ENCODE measurements at places on chromosomes 1 and 21.

GRCh38 chr1:67690411-67690810, 5.4 kb downstream of the GADD45A start:
- no peak for DNase-seq

GRCh38 chr1:200306944-200307754, 102.7 kb downstream of the ZNF281 start:
- no peak for DNase-seq

- no peak for DNase-seq
Measured at GRCh38 chr21:37513383-37513782, 146.8 kb downstream of the DYRK1A start.

DNA sequence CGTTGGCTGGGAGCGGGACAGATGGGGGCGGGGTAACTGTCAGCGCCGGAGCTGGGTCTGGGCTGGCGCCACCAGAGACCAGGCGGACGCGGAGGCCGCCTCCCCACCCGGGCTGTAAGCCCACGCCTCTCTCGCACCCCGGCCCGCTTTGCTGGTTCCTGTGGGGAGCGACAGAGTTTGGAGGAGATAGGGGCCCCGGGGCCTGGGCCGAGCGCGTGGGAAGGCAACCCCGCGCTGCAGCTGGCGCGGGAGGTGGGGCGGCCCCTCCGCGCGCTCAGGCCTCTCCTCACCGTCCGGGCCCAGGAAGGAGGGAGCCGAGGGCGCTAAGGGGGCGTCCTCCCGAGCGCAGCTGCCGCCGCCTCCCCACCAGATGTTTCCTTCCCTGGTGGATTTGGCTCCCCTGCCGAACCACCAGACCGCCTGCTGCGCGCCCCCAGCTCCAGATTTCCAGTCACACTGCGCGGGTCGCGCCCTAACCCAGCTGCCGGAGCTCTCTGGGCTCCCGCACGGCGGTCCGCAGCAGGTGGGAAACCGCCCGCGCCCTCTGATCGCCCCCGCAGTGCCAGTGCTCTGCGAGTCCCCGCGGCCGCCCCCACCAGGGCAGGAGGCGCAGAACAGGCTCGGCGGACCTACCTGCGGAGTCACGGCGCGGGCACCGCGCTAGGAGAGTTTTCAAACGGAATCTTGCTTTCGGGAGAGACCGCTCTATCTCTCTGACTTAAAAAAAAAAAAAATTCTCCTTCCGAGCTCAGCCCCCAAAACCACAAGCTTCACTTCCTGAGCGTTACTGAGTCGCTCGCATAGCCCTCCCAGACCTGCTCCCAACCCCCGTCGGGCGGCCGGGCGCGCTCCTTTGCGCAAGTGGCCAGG, 1.1 kb downstream of the GFI1 start:
- DNase-seq = no peak

GRCh38 chr1:21901473-21901847, 35.6 kb downstream of the HSPG2 start:
- peak; percentile 61 for DNase-seq

DNA sequence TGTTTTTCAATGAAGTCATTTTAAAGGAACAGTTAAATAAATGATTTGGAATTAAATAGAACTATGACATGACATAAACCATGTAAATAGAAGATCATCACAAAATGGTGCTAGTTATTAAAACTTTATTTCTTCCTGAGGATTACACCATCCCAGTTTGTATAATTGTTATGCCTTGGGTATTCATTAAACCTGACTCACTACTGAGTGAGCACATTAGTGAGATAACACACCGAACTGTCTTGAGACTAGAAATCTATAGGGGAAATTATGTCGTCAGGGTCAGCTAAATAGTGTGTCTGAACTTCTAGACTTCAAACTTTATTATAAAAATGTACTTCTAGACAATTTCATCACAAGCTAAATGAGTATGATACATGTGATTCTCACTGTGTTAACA, 189.4 kb downstream of the NCAM2 start:
- no peak for DNase-seq

DNA sequence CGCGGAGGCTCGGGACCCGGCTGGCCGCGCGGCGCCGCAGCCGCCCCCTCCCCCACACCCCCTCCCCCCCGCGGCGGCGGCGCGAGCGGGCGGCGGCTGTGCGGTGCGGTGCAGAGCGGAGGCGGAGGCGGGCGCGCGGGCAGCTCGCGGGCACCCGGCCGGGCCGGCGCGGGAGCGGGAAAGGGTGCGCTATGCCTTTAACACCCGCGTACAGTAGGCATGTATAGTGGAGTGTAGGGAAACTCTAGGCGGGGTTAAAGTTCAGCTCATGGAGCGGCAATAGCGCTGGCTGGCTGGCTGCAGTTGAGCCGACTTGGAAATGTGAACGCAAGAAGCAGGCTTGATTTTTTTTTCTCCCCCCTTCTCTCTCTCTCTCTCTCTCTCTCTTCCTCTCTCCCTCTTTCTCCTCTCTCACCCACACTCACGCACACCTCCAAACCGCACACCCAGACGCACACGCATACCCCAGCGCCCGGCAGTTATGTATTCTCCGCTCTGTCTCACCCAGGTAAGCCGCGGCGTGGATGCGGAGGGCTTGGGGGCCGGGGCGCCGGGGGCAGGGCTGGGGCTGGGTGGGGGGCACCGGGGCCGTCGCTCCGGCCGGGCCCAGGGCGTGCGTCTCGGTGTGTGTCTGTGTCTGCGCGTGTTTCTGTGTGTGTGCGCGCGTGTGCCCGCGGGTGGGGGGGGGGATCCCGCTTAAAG, at the start of gene NFIA:
NFIA (plus strand) TSS at position 251 of the 702 bp plus-strand sequence.
- no peak for DNase-seq

- DNase-seq = no peak
Measured at GRCh38 chr1:227996187-227996950, 10.4 kb upstream of the WNT3A start.

DNA sequence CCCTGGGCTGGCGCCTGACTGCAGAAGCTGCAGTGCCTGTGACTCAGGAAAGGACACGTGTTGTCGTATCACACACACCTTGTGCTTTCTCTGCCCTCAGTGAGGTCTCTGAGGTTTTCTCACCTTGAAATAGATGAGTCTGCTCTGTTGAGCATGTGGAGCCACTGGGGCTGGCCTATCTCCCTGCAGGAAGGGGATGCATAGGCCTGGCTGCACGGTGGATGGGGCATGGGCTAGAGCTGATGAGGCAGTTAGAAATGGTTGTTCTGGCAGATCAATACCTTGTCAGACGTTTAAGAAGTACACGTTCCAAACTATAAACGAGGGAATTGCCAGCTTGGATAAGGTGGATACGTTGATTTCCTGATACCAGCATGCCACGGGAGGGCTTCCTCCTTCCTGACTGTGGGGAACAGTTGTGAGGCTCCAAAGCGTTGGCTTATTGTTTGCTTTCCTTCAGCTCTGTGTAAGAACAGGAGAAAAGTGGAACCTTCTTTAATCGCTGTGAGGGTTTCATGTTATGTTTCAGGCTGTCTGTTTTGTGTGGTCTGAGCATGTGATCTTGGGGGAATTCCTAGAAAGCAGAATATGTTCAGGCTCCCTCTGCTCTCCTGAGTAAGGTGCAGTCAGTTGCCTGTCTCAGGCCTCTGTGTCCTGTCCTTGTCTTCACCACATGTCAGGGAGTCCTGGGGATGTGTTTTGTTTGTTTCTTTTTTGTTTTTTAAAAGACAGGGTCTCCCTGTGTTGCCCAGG, 44.8 kb downstream of the PCNT start:
- no peak for DNase-seq

- no peak for DNase-seq
Measured at GRCh38 chr1:205133287-205133686, 11.5 kb upstream of the RBBP5 start.

DNA sequence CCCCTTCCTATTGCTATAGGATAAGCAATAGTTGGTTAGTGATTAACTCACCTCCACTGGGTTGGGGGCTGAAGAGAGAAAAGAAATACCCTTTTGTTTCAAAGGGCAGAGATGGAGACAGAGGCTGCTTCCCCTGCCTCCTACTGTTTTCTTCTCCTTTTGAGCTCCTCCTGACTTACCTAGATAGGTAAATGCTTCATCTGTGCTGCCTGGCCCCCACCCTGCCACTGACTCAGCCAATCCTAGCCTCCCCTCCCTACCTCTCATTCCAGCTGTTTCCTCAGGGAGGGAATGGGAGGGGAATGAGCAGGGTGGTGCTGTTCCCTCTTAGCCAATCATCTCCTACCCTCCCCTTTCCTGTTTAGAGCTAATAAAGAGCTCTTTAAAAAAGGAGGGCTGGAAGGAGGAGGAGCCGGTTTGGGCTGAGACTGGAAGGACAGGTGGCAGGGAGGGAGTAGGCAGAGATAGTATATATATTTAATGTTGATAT, at the start of gene C1orf116:
C1orf116 (minus strand) TSS at position 229 of the 490 bp plus-strand sequence. CDS start 5,158 bp downstream, outside the sequence.
- DNase-seq = no peak

DNA sequence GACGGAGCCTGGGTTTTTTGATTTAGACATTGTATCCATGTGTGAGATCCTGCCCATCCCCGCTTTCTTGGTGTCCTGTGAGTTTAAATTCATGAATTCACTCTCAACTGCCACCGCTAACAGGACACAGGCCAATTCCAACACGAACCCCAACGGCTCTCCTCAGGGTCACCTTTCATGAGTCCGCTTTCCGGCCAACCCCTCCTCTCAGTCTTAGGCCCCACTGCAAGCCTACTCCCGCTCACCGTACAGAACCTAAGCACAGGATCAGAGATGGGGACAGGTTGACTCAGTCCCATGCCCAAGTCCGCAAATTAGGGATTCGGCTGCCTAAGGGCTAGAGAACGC, 238 bp upstream of the SCP2 start:
- DNase-seq = no peak

- DNase-seq = no peak
Measured at GRCh38 chr1:5770981-5771765, 221.1 kb downstream of the NPHP4 start.

GRCh38 chr1:27506703-27507102, 16.7 kb upstream of the WASF2 start:
- DNase-seq = no peak

- DNase-seq = no peak
Measured at GRCh38 chr1:221416723-221417122, 325.2 kb downstream of the DUSP10 start.

- DNase-seq = no peak
Measured at GRCh38 chr1:234315091-234315541, 58.1 kb upstream of the COA6 start.

DNA sequence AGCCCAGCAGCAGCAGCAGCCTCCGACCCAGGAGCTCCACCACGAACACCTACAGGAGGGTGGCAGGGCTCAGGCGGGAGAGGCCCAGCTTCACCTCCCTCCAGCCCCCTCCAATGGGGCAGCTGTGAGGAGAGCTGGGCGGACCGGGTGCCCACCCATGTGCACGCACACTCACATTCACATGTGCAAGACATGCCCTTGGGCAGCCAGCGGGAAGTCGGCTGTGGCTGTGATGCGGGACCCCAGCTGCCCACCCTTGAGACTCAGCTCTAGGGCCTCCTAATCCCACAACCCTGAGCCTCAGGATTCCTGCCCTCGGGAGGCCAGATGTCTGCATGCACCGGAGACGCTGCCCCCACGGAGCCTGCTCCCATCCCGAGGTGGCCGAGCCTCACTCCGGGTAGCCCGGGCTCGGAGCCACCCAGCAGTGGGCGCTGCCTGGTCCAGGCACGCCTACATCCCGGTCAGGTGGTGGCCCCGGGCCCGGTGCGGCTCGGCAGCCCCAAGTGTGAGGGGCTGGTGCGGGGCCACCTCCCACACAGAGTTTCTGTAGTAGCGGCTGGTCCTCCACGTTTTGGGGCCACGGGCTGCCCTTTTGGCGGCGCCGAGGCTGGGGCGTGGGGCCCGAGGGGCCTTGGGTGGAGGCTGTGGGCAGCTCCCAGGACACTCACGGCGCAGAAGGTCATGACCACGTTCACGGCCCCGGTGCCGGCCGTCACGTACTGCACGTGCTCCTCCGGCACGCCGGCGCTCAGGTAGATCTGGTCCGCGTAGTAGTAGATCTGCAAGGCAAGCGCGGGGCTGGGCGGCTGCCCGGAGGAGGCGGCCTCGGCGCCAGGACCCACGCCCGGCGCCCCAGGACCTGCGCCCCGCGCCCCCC, 12.9 kb upstream of the SLC2A7 start:
- DNase-seq = no peak

DNA sequence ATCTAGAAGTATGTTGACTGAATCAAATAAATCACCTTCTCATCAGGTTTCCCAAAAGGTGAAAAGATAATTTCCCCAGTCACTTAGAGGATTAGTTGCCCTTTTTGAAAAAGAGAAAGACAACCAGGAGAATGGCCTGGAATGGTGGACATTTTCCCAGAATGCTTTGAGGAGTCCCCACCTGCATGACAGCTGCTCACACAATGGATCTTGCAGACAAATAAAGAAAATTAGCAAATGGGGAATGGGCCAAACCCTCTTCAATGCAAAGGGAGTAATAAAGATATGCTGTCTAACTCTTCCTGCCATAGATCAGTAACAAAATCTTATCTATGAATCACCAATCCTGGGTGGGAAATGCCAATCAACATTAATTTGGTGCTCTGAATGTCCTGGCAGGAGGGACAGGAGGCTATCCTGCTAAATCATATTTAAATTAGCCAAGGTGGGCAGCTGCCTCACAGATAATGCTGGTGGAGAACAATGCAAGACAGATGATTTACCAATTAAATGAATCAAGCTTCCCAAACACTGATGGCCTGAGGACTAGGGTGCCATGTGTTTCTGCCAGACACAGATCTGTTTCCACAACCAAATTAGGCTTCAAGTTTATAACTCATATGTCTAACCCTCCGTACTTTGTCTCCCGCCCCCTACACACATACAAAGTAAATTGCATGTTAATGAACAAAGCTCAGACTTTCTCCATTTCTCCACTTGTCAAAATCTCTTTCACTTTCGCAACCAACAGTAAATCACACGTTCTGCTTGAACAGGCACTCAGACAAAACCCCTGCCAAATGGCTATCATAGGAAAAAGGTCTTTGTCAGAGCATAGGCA, 488.0 kb upstream of the PLXNA2 start:
- DNase-seq = no peak

DNA sequence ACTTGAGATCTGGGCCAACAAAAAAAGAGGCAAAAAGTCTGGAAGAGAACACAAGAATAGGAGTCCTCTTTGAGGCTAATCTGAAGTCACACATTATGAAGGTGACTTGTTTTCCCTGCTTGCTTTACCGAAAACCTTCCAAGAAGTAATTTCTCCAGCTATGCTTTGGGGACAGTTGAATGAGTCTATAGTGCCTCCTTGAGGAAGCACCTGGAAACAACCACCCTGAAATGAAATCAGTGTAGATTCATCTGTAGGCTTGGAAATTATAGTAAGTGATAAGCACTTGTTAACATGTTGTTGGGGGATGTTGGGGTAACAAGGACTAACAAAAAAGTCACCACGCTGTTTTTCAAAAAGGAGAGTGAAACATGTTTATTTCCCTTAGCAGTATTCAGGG, 23.4 kb upstream of the RPTN start:
- DNase-seq = no peak

Data from thoracic aorta (tissue), 2 donors.